ENCODE measurements at places on chromosomes 7 and 10. TPM values are rescaled to one million over a fixed set of nuclear protein-coding genes. Genes with fewer than 3 reads are reported as not detected.
A peak's percentile ranks its signal among the peaks of the same experiment; 100 is the strongest.

- no peak for DNase-seq
Measured at GRCh38 chr7:98357751-98358161, 43.1 kb downstream of the BAIAP2L1 start.

- no peak for DNase-seq
Measured at GRCh38 chr7:11297764-11298163, 324.1 kb downstream of the PHF14 start.

- DNase-seq = no peak
Measured at GRCh38 chr10:133075346-133076137, 12.2 kb upstream of the ADGRA1 start.

DNA sequence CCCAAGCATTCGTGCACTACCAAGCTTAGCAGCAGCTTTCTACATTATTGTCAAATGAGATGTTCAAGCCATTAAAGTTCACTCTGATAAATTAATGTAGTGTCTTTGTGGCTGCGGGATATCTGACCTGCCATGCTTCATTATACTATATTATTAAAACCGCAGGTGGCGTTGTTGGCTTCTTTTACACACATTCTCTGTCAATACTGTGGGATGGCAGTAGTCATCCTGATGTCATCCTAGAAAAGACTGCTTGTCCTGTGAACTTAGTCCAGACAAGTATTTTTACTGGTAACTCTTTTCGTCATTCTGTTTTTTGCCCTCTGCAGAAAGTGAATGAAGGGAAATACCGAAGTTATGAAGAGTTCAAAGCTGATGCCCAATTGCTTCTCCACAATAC, 103.9 kb downstream of the ZMYND11 start:
- DNase-seq = no peak

GRCh38 chr7:106644999-106645398, 16.0 kb downstream of the CCDC71L start:
- no peak for DNase-seq

- no peak for DNase-seq
Measured at GRCh38 chr7:133011746-133012145, 70.1 kb downstream of the CHCHD3 start.

DNA sequence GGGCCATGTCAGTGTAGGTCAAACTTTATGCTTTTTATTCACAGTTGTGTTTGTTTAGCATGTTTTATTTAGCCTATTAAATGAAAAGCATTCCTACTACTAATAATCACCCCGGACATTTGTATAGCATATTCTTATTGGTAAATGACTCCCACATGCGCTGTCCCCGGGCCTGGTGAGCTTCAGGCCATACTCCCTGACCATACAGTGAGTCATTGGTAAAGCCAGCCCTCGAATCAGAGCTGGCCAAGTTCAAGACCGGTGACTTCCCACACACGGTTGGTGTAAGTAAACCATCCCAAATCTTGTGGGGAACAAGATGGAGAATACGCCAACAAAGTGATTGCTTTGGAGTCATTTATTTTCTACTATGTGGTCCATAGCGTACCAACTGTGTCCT, 238.7 kb upstream of the TCF7L2 start:
- DNase-seq = no peak

- no peak for DNase-seq
Measured at GRCh38 chr7:70771451-70771850, 360.5 kb upstream of the GALNT17 start.

GRCh38 chr7:74325210-74325565, 36.0 kb downstream of the CLIP2 start:
- no peak for DNase-seq

GRCh38 chr7:5777932-5778331, 3.5 kb downstream of the RNF216 start:
- DNase-seq = no peak

DNA sequence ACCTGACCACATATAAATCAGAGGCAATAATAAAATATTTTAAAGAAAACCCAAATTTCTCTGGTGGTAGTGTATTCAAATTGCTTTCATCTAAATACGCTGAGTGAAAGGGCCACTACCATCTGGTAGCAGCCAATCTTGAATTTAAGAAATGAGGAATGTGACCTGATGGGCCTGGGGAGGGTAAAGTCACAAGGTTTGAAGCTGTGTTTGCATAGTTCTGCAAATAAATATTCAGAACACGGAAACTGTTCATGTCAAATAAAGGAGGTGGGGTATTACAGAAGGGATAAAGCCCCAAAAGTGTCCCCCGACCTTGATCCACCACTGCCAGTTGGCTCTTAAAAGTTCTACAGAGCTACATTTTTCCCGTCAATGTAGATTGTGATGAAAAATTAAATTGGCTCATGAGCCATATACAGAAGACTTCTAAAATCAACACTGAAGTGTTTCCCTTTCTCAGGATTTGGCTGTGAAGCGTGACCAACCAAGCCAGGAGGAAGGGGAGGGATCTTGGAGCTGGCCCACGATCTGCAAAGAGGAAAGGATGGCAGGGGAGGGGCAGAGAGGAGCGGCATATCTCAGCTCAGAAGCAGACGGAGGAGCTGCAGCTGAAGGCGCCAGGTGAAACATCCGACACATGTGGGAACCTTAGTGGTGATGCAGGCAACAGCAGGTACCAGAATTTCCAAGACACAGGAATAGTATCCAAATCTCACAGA, 39.6 kb downstream of the MPP7 start:
- DNase-seq = no peak

- DNase-seq = no peak
Measured at GRCh38 chr7:129730159-129730558, 118.6 kb downstream of the NRF1 start.

- no peak for DNase-seq
Measured at GRCh38 chr10:73209705-73210104, 37.4 kb downstream of the DNAJC9 start.

DNA sequence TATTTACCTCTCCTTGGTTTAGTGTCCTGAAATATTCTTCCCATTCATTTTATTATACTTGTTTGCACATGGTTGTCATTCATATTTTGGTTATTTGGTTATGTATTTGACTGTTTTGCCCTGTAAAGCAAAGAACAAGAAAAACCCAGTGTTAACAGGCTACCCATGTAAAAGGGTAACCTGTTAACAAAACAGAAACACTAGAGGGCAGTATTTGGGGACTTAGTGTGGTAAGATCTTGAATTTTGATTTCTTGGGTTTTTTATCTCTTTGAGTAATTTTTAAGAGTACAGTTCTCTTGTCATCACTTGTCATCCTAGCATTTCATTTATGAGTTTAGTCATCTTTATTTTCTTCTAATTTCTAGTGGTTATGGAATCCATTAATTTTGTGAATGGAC, 51.3 kb downstream of the POLL start:
- DNase-seq = no peak

GRCh38 chr7:24972991-24973390, 7.0 kb downstream of the OSBPL3 start:
- DNase-seq = no peak

- DNase-seq = no peak
Measured at GRCh38 chr7:155482511-155483183, 24.7 kb downstream of the EN2 start.

DNA sequence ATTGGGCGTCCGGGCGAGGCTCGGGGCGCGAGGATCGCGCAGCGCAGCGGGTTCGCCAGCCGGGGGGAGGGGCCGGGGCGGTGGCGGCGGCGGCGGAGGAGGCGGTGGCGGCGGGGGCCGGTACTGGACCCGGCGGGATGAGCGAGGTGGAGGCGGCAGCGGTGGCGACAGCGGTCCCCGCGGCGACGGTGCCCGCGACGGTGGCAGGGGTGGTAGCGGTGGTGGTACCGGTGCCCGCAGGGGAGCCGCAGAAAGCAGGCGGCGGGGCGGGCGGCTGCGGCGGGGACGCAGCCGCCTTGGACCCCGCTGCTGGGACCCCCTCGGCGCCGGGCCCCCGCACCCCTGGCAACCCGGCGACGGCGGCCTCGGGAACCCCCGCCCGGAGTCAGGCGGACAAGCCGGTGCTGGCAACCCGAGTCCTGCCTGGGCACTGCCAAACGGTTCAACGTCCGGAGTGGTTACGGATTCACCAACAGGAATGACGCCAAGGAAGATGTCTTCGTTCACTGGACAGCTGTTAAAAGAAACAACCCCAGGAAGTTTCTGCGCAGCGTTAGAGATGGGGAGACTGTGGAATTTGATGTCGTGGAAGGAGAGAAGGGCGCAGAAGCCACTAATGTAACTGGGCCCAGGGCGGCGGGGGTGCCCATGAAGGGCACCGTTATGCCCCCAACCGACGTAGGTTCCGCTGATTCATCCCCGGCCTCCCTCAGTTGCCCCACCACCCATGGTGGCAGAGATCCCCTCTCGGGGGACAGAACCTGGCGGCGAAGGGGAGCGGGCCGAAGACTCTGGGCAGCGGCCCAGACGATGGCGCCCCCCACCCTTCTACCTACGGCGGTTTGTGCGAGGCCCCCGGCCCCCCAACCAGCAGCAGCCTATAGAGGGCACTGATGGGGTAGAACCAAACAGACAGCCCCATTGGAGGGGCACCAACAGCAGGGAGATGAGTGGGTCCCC, 100.3 kb upstream of the CPXM2 start:
- DNase-seq = no peak

DNA sequence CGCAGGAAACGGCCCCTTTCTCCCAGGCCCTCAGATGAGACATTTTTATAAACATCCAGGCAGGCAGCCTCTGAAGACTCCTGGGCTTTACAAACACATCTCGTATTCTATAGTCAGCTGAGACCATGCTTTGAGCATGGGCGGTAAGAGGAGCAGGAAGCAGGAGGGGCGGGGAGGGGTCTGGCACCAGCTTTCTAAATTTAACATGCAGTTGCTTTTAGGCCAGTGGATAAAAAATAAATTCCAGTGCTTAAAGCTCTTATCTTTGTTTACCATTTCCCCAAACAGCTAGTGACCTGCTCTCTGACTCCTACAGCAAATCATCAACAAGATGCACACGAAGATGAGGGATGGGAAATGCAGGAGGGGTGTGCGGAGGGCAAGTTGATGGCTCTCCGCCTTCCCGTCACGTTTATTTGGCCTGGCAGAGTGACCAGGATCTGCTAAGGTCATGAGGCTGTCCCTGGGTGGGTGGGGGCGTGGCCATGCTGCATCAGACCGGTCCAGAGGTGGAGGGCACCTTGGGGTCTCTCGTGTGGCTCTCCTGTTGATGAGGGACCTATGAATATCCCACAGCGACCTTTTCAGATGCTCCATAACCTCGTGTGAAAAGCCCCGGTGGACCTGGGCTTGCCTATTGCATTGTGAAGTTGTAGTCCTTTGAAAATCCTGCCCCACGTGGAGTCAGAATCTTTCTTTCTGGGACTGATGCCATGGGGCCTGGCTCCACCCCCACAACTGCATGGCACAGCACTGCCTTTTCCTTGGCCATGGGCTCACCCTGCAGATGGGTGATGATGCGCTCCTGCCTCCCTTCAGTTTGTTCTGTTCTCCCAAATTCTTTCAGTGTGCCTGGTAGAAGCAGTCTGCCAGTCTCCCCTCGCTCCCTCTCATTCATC, 67.5 kb downstream of the PARP12 start:
- DNase-seq = peak; percentile 73

- no peak for DNase-seq
Measured at GRCh38 chr10:120552262-120552661, 95.2 kb downstream of the PLPP4 start.

DNA sequence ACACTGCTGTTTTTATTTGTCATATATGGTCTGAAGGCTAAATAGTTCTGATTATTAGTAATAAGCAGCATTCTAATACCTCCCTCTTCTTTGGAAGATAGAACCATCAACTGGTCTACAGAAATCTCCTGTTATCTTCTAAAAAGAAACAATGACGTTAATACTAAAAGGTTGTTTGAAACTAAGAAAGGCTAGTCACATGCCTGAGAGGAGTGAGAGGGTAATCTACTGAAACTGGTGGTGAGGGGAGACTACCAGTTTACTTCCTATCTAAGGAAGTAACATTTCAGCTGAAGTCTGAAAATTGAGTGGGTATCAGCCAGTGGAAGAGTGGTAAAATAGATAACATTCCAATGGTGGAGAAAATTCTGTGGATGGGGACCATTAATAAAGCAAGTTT, 48.4 kb downstream of the FGFBP3 start:
- no peak for DNase-seq

GRCh38 chr10:65952086-65952485, 973.8 kb upstream of the LRRTM3 start:
- DNase-seq = no peak

DNA sequence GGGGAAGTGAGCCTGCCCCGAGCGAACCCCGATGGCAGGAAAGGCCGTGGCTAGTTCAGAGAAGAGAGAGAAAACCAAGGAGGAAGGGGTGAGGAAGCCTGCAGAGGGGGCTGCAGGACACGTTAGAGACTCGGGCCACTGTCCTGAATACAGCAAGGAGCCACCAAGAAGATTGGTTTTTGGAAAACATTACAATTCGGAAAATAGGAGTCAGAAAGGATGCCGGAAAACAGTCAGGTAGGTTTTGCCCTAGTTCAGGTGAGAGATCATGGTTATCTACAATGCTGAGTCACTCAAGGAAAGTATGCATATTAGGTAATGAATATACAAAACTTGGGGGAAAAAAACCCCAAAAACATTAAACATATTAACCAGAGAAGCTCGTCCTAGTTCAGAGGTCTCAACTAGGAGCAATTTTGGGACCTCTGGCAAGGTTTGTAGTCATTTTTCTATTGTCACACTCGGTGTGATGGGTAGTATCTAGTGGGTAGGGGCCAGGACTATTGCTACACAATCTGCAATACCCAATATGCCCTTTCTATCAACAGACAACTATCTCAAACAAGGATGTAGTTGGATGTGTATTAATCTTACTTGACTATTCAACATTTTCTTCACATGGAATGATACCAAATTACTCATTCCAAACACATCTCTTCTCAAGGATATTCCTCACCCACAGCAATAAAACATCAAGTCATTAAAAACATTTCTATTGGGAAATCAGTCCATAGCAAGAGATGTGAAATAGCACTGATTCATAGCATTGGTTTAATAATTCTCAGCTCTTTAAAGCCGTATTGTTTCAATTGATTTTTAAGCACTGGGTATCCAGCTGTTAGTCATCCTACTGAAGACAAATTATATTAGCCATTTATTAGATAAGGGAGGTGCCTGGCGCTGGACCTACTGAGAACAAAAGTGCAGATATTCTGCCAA, 74.4 kb upstream of the RSU1 start:
- DNase-seq = peak; percentile 91

Gene CAV2
- total RNA-seq = 179 TPM

Gene TMUB1
- 36.4 TPM for total RNA-seq

Gene CALCR
- total RNA-seq = 0.28 TPM

Gene OR9A2
- not detected for total RNA-seq

Gene PRF1
- total RNA-seq = 1.3 TPM

Gene SUN3
- not detected for total RNA-seq

Gene CPXM2
- 4.9 TPM for total RNA-seq

Gene HGF
- total RNA-seq = 2.7 TPM

Gene CCNJ
- 2.9 TPM for total RNA-seq

Gene PSD
- 9.4 TPM for total RNA-seq

Gene OPN4
- 1.2 TPM for total RNA-seq

Gene RBM20
- 66.6 TPM for total RNA-seq

Gene CLDN3
- total RNA-seq = not detected

Gene CROT
- 11.0 TPM for total RNA-seq

Gene SKIDA1
- total RNA-seq = 6.3 TPM

Gene STAMBPL1
- 13.0 TPM for total RNA-seq

Gene HTR5A
- not detected for total RNA-seq

Gene THNSL1
- 1.9 TPM for total RNA-seq

Gene SHH
- not detected for total RNA-seq

Gene ATP6V0A4
- not detected for total RNA-seq

Data from right cardiac atrium (tissue), 5 donors.